Stimulated activated CD4-positive, alpha-beta T cell treated with anti-CD3 and anti-CD28 coated beads, TNF-alpha, amount 100 ng/mL, for 4 hours (primary cell): ENCODE measurements at places on chromosomes 7 and 10.

DNA sequence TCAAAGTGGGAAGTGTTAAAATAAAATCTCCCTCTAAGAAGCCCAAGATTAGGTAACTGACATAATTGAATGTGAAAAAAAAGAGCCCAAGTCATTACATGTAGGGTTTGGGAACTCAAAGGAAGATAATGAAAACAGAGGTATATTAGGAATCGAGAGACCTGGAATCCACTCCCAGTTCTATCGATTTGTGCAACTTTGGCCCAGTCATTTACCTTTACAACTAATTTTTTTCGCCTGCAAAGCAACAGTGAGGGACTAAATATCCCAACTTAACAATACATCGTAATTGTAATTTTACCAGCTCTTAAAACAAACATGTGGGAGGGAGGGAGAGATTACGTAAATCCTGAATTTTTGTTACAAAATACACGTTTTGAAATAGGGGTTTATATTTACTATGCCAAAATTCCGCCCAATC, 1.4 kb downstream of the MINDY3 start:
- no peak for DNase-seq

DNA sequence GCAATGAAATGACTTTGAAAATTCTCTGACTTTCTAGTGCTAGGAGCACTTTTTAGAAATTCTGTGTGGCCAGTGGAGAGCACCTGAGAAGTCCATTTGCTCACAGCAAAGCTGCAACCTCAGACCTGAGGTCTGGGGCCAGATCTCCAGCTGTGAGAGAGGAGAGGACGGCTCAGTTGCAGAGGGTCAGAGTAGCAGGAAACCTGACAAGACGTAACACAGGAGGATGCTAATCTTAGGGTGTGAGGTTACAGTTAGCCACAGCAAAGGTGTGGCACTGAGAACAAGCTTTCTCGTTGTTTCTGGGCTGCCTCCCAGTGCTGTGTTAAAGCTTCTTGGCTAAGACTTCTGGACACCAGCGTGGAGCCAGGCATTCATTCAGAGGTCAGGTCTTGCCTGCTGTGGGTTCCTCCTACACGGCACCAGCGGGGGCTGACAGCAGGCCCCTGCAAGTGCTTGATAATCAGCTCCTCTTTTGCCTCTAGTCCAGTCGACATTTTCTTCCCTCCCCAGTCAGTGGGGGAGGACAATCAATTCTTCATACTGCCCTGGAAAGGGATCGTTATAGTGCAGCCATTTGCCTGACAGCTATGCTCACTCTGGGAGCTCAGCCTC, 435.4 kb upstream of the DPP6 start:
- DNase-seq, result no peak

DNA sequence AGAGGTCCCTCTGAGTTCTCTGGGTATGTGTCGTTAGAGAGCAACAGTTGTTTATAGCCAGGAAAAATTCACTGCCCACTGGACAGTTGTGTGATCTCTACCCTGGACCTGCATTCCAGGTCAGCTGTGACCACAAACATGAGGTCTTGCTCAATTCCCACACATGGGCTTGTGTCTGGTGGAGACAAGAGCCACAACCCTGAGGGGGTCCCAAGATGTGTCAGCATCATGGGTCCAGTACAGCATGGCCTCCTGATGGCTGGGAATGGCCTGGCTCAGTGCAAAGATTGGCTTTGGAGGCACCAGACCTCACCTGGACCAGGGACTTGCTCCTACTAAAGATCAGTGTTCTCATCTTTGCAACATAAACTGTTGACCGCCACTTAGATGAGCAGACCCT, 751.6 kb downstream of the GRID1 start:
- DNase-seq, result no peak

- DNase-seq, result no peak
Measured at GRCh38 chr10:21807180-21807579, 196.3 kb downstream of the DNAJC1 start.

- DNase-seq, result no peak
Measured at GRCh38 chr10:33005322-33006301, 47.6 kb upstream of the ITGB1 start.

- peak; percentile 66 for DNase-seq
Measured at GRCh38 chr7:64562626-64563278, at the start of gene ZNF680. Gene ZNF680, minus strand, starts transcription at chr7:64563071. Its CDS starts 117 bp downstream, at chr7:64562954.

- no peak for DNase-seq
Measured at GRCh38 chr10:104937567-104937966, 296.5 kb downstream of the SORCS3 start.

DNA sequence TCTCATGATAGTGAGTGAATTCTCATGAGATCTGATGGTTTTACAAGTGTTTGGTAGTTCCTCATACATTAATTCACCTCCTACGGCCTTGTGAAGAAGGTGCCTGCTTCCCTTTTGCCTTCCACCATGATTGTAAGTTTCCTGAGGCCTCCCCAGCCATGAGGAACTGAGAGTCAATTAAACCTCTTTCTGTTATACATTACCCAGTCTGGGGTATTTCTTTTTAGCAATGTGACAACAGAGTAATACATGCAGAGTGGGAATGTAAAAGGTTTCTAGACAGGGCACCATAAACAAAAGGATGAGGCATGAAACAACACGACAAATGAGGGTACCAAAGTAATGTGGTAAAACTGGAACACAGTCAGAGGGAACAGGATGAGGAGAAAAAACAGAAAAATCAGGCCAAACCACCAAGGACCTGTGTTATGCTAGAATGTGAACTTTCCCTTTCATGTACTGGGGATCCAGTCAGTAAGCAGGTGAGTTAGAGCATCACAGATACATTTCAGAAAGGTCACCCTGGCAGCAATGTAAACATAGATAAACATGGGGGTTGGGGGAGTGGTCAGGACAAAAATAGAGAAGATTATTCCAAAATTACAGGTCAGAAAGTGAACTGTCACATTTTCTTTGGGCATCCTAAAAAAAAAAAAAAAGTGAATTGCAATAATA, 31.9 kb downstream of the ANKRD26 start:
- DNase-seq, result no peak

- no peak for DNase-seq
Measured at GRCh38 chr10:132706701-132707100, 79.2 kb downstream of the NKX6-2 start.

GRCh38 chr10:66148312-66148711, 777.5 kb upstream of the LRRTM3 start:
- DNase-seq, result no peak

DNA sequence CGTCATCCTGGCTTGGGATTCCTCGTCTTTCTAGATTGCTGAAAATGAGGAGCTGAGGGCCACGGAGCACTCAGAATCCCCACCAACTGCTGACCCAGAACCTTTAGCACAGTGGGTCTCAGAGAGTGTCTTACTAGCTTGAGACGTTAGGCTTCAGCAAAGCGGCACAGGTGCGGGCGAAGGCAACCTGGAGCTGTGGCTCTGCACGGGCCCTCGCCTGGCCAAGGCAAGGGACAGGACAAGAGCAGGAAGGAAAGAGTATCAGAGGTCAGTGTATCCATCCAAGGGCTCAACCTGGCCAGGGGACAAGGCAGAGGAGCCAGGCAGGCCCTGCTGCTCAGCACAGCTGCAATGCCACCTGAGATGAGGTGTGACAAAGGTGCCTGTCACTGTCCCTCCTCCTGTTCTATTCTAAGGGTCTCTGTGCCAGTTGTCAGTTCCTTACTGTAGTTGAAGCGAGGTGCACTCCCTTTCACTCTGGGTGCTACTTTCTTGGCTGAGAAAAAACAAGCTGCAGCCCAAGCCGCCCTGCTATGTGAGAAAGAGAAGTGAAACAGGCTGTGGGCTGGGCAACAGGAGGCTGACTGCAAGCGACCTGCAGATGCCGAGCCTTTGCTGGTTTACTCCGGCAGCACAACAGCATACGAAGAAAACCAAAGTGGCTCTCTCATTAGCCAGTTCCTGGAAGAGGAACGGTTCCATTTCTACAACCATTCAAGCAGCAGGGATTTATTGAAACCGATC, 33.3 kb upstream of the KDM7A start:
- DNase-seq, result no peak

GRCh38 chr10:2367083-2367482, 629.8 kb upstream of the ADARB2 start:
- no peak for DNase-seq

DNA sequence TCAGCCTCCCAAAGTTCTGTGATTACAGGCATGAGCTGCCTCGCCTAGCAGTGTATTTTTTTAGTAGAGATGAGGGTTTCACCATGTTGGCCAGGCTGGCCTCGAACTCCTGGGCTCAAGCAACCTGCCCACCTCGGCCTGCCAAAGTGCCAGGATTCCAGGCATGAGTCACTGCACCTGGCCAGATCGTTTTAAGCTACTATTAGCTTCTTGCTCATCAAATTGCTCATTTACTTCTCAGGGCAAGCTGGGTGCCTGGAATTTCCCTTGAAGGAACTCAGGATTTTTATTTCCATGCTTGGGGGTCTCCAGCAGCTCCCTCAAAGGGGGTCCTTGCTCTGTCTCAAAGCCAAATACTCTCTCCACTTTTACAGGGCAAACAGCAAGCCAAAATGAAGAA, 798.0 kb upstream of the AUTS2 start:
- DNase-seq, result no peak

GRCh38 chr10:132742167-132742836, 43.6 kb downstream of the NKX6-2 start:
- DNase-seq, result no peak

GRCh38 chr10:111766464-111766863, 417.1 kb downstream of the GPAM start:
- DNase-seq, result no peak

GRCh38 chr7:112790586-112791003, 402 bp upstream of the TMEM168 start:
- no peak for DNase-seq

DNA sequence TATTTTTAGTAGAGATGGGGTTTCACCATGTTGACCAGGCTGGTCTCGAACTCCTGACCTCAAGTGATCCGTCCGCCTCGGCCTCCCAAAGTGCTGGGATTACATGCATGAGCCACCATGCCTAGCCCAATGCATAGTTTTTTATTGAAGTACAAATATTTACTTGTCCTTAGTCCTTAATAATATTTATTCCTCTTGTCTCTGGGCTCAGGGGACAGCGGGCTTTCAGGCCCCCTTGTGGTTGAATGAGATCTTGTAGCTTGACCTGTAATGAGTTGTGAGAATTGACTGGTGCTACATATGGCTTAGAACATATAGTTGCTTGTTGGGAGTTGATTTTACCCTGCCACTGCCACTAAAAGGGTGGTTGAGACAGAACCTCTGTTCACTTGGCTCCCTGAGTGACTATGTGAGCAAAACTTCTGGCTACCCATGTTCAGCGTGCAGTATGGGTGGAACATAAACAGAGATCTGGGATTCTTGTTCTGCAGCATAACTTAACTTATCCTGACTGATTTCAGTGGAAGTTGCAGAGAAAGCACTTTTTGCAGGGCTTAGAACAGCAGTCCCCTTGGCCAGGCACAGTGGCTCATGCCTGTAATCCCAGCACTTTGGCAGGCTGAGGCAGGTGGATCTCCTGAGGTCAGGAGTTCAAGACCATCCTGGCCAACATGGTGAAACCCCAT, 14.9 kb downstream of the CCL26 start:
- no peak for DNase-seq

- DNase-seq, result peak; percentile 32
Measured at GRCh38 chr7:140062118-140062527, 628 bp downstream of the PARP12 start.

GRCh38 chr10:118592675-118593330, 2.6 kb downstream of the PRLHR start:
- no peak for DNase-seq

DNA sequence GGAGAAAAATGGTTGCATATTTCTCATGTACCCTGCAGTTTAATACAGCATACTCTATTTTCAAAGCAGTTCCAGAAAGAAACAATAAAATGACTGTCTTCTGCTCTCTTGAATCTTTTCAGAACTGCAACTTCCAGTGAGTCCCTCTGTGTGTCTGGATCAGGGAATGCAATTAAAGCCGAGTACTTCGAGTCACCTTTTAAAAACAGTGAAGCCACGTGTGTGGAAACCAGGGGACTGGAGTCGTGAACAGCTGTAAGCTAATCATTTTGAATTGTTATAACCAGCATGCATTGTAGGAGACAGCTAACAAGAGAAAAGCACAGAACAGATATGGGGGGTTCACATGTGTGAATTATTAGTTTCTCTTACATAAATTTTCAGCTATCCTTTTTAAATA, 109.1 kb downstream of the CPED1 start:
- no peak for DNase-seq

DNA sequence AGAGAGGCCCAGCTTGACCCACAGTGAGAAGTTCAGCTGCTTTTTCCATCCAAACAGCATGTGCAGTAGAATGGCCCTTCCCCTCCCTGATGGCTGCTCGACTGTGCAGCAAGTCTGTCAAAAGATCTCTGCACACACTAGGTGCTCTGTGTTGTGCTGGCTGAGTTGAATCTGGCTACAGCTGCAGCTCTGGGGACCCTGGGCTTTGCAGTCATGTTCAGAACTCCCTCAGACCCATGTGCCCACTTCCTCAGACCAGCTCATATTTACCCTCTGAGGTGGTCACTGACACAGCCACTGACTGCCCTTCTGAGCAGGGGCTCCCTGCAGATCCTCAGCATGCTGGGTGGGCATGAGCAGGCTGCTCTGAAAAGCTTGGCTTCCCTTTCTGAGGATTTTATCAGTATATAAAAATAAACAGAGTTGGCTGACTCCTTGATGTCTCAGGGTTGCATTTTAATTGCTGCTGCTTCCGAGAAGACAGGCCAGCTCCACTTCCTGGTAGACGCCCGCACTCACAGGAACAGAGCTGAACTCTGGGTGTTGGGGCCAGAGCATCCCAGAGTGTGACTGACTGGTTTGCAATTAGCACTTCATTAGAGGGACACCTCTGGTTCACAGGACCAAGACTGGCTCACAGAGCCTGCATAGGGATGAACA, 507.9 kb downstream of the RPS24 start:
- DNase-seq, result no peak

GRCh38 chr7:16801111-16801542, 3.7 kb downstream of the AGR2 start:
- no peak for DNase-seq

DNA sequence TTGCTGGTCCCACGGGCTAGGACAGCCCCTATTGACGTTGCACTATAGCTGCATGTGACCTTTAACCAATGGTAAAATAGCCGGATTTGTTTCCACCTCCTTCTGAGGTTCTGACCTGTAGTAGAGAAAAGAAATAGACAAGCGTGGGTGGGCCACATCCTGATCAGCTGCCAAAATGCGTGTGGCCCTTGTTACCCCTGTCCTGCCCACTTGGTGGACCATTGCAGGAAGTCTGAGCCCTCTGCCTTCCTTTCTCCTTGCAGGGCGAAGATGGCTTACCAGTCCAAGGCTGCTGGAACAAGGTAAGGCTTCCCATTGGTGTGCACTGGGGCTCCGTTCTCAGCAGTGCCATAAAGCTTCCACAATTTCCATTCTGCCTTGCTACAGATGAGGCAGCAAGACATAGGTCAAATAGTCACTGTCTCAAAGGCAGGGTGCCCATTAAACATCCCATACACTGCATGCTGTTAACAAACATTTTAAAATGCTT, 95.9 kb upstream of the MACROH2A2 start:
- no peak for DNase-seq

DNA sequence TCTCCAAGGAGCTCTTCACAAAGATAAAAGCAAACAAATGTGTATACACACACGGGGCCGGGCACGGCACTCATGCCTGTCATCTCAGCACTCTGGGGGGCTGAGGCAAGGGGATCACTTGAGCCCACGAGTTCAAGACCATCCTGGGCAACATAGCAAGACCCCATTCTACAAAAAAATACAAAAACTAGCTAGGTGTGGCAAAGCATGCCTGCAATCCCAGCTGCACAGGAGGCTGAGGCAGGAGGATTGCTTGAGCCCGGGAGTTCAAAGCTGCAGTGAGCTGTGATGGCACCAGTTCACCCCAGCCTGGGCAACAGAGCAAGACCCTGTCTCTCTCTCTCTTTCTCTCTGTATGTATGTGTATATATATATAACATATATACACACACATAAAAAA, 22.3 kb downstream of the TTYH3 start:
- DNase-seq, result no peak
